ENCODE measurements at places on chromosomes 11 and 22.

DNA sequence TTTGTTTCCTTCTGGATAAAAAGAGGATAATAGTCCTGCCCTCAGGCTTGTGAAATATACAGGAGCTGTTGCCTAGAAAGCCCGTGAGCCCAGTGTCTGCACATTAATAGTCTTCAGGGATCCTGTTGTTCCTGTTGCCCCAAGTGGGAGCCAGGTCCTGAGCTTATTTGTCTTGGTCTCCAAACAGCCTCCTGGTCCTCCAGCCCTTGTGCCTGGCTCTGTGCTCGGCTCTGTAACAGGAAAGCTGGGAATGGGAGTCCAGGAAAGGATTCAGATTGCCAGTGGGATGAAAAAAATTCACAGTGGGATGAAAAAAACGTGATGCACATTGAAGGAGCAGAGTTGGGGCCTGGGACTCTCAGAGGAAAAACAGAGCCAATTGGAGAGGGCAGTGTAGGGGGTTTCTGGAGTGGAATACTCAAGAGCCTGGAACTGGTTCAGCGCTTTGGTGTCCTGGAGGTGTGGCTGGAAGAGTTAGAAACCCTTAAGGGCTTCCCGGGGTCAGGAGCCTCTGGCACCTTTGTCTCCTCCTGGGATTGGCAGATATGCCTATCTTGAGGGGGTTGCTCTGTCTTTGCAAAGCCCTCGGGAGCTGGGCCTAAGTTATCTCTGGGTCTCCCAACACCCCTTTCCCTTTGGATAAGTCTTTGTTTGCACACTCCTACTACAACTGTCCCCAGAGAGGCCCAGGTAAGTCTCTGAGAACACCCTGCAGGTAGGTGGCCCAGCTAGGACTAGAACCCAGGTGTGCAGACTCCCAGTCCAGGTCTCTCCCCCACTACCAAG, 2.3 kb upstream of the INPPL1 start:
- DNase-seq, result no peak

DNA sequence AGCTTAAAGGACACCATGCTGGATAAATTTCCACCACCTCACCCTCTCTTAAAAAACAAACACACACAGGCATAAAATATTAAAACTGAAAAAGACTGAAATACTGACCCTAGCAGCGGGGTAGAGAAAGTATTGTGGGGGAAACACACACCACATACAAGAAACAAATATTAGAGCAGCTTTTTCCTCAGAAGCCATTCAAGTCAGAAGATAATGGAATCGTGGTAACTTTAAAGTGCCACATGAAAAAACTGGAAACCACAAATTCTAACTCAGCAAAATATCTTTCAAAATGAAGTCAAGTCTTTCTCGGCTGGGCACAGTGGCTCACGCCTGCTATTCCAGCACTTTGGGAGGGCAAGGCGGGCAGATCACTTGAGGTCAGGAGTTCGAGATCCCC, 223.2 kb downstream of the DYNC2H1 start:
- no peak for DNase-seq

DNA sequence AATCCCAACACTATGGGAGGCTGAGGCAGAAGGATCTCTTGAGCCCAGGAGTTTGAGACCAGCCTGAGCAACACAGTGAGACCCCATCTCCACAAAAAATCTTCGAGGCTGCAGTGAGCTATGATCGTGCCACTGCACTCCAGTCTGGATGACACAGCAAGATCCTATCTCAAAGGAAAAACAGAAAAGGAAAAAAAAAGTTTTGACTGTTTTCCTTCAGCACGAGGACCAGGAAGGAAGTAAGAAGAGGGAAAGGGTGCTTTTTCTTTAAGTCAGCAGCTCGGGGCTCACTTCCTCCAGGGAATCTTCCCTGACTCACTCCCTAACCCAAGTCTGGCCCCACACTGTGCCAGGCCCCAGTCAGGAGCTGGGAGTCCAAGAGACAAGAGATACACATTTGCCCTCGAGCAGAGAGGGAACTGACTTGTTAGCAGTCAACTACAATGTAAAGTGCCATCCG, 14.2 kb downstream of the ARRB1 start:
- DNase-seq, result peak; percentile 62

GRCh38 chr22:20782596-20783299, 8.8 kb downstream of the SERPIND1 start:
- DNase-seq, result no peak

DNA sequence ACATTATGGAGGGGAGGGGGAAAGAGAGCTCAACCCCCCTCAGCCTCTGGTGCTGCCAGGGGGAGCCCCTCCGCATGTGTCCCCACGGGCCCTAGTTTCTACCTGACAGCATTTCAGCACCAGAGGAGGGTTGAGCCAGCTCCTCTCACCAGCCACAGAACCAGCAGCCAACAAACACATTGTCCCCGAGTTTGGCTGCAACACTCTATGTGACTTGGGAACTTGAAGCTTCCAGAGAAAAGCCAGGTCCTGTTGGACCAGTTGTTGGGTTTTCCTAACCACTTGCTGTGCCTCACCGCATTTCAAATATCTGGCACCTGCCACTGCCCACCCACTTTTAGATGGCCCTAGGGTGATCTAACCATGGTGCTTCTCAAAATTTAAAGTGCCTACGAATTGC, 13.5 kb downstream of the TMA7B start:
- DNase-seq, result no peak

DNA sequence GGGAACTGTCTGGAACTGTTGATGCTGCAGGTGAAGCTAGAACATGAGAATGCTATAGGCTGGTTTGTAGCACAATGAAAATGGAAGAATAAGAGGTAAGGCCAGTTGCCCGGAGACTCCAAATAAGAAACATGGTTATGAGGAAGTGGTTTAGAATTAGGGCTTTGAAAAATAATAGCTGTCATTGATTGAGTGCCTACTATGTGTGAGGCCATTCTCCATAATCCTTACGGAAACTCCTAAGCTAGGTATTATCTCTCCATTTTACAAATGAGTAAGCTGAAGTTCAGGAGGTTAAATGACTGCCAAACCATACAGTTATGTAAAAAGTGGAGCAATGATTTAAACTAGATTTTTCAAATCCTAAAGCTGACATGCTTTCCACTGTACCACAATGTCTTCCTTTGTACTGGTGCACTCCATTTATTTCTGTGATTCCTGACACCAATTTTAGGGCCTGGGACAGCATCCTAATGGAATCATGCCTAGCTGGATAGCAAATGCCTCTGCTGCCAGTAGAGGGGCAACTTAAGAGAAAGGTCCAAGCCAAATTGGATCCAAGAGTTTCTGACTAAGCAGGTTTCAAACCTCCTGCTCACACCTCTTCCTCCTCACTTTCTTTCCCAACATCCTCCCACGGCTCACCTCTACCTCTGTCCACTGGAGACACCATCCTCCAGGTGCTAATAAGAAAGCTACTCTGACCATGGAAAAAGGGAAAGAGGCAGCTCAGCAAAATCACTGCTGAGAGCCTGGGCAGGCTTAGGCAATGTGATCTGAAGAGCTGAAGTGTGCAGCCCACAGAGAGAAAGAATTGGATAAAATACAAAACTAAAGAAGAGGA, 46.9 kb upstream of the PICALM start:
- peak; percentile 36 for DNase-seq

DNA sequence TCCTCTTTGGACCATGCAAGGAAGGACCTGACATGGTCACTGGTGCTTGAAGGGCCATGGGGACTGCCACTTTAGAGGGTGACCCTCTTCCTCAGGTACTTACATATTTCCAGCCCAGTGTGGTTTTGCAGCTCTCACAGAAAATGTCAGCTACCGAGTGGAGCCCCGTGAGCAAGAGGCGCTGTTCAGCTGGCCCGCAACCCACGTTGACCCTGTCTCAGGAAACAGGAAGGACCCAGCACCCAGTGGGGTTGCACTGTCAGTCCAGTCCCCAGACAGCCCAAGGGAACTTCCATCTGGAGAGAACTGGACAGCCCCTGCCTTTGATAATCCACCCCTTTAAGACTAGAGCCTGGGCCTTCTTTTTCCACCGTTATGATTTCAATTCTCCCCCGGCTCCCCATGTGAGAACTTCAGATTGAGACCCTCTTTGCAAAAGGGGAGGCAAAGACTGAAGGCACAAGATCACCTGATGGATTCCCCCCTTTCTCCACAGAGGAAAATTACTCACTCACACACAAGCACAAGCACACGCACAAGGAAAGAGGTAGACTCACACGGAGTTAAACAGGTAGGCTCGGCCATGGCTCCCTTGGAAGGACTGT, 3.4 kb downstream of the YPEL4 start:
- DNase-seq, result no peak

- no peak for DNase-seq
These were observed 35.4 kb downstream of the OSBPL5 start for GRCh38 chr11:3129591-3130268.

GRCh38 chr22:24370401-24370800, 57.0 kb upstream of the ADORA2A start:
- no peak for DNase-seq

- no peak for DNase-seq
These were observed 23.0 kb downstream of the MS4A6A start for GRCh38 chr11:60159868-60160267.

DNA sequence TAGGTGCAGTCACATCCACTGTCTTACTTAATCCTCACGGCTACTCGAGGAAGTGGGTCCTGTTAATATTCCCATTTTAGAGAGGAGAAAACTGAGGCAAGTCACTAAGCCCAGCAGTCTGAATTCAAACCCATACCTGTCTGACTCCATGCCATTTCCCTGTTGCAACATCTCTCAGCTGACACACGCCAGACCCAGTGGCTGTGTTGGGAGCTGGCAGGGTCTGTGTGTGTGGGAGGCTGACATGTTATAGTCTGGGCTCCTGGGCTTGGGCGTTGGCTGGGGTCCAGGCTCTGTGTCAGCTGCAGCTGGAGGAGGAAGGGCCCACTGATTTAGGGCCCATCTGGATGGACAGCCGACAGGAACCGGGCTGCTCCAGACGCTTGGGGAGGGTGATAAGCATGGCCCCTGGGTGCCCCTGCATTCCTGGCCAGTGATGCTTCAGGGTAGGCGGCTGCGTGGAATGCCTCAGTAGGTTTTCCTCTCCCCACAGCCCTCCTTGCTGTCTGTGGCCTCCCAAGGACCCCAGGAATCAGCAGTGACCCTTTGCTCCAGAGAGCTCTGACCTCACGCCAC, 562.5 kb downstream of the MN1 start:
- peak; percentile 100 for DNase-seq

DNA sequence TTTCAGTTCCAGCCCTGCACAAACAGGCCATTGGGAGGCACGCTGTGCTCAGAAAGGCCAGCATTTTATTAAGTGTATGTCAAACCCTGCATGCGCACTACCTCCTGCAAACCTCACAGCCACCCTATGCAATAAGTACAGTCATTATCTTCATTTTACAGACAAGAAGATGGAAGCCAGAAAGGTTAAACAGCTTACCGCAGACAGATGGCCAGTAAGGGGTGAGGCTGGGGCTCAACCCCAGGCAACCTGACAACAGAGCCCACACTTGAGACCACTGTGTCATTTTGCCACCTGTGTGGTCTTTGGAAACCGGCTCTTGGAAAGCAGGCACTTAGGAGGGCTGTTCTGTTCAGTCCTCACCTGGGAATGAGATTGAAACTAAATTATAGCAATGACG, 142.3 kb downstream of the NXPE2 start:
- DNase-seq, result no peak

- peak; percentile 99 for DNase-seq
These were observed 242.6 kb upstream of the FAT3 start for GRCh38 chr11:91981995-91982394.

- DNase-seq, result no peak
These were observed 437 bp downstream of the SLC43A3 start for GRCh38 chr11:57426439-57426928.

DNA sequence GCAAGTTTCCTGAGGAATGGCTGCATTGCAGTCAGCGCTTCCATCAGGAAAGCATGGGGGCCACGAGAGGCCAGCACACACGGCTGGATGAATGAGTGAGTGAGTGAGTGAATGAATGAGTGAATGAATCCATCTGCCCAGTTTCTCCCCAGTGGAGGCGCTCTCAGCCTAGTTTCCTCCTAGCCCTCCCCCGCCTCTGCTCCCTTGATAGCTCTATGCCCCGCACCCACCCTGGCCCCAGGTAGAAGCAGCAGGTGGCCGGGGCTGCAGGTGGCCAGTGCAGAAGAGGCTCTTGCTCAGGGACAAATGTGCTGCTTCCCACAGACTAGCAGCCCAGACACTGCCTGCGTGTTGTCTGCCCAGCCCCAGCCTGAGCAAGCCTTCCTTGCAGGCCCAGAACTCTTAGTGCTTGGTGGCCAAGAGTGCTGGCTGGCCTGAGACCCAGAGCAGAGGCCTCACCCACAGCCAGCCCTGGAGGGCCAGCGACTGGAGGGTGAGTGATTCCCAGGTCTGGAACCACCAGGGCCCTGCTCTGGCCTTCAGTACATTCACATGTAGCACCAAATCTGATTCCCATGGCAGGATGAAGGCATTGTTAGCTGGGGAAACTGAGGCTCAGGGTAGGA, 31.1 kb upstream of the PDGFB start:
- DNase-seq, result no peak

DNA sequence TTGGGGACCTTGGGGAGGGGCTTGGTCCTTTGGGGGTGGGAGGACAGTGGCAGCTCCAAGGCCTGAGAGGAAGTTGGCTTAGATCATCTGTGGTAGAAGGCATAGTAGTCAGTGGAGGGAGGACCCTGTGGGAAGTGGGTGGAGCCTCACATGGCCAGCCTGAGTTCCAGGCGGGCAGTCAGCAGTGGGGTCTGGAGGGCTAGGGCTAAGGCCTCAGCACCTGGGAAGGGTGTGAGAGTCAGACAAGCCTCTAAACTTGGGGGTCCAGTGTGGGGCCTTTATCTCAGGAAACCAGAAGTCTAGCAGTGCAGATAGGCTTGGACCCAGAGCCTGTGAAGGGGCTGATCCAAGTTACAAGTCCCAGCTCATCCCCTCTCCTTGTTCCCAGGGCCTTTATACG, 4.0 kb downstream of the NLRX1 start:
- no peak for DNase-seq

- DNase-seq, result no peak
These were observed 13.5 kb downstream of the EIF3L start for GRCh38 chr22:37862570-37863325.

DNA sequence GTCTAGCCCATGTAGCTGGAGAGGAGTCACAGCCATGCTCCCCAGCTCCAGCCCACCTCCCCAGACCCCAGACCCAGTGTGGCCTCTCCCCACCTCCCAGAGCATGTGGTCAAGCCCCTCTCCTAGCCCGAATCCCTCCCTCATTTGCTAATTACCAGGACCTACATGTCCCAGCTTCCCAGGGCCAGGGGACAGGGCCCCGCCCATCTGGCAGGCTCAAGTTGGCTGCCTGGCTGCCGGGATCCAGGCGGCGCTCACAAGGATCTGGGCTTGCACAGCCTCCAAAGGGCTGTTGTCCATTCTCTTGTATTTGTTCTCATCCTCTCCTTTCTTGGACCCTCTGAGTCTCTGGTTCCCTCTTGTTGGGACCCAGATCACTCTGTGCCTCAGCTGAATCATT, 4.6 kb upstream of the MIF start:
- no peak for DNase-seq
